AG04449 (cell line): ENCODE measurements at places on chromosomes 6 and 20.

DNA sequence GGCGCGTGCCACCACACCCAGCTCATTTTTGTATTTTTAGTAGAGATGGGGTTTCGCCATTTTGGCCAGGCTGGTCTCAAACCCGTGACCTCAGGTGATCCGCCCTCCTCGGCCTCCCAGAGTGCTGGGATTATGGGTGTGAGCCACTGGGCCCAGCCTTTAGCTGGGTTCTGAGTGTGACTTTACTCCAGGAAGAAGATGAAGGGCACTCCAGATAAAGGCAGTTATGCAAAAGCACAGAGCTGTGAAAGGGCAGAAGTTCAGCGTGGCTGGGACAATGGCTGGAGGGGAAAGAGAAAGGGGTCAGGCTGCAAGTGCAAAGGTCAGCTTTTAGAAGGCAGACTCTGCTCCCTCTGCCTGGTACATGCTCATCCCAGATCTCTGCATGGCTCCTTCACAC is 39.7 kb downstream of the MAP3K5 start:
- no peak for DNase-seq

GRCh38 chr20:58467572-58468527 is 47.3 kb downstream of the APCDD1L start:
- DNase-seq: no peak

GRCh38 chr6:24891004-24891403 is 44.8 kb downstream of the RIPOR2 start:
- DNase-seq: no peak

GRCh38 chr6:129860908-129861665 is at the start of gene TMEM244:
TMEM244 (minus strand) TSS chr6:129861315; CDS start chr6:129861188, 127 bp downstream.
- no peak for DNase-seq

GRCh38 chr20:10971096-10971495 is 297.3 kb upstream of the JAG1 start:
- DNase-seq: no peak

- peak; percentile 24 for DNase-seq
Observed at GRCh38 chr6:344816-345340, 46.7 kb upstream of the IRF4 start.

DNA sequence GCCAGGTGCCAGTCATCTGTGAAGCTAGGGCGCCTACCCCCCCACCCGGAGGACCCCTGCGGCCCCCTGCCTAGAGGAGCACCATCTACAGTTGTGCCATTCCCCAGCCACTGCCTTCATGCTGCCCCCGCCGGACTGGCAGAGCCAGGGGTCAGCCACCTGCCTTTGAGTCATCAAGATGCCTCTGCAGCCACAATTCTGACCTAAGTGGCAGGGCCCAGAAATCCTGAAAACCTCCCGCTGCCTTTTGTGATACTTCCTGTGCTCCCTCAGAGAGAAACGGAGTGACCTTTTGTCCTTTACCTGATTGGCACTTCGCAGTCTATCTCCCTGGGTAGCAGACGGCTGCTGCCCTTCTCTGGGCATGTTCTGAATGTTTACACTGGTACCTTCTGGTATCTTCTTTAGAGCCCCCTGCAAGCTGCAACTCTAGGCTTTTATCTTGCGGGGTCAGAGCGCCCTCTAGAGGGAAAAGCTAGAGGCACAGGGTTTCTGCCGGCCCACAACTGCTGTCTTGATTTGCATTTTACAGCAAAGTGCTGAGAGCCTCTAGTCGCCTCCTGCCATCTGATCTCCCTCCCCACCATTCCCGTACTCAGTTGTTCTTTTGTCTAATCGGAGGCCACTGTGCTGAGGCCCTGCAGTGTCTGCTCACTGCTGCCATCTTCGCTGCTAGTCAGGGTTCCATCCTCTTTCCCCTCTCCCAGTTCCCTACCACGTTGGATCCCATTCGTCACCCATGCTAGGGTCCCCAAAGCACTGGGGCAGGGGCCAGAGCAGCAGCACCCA is 26.9 kb downstream of the SPATA2 start:
- no peak for DNase-seq

- DNase-seq: no peak
Observed at GRCh38 chr6:30778001-30778635, 33.8 kb upstream of the IER3 start.

- no peak for DNase-seq
Observed at GRCh38 chr20:39835130-39835842, 853.8 kb downstream of the MAFB start.

DNA sequence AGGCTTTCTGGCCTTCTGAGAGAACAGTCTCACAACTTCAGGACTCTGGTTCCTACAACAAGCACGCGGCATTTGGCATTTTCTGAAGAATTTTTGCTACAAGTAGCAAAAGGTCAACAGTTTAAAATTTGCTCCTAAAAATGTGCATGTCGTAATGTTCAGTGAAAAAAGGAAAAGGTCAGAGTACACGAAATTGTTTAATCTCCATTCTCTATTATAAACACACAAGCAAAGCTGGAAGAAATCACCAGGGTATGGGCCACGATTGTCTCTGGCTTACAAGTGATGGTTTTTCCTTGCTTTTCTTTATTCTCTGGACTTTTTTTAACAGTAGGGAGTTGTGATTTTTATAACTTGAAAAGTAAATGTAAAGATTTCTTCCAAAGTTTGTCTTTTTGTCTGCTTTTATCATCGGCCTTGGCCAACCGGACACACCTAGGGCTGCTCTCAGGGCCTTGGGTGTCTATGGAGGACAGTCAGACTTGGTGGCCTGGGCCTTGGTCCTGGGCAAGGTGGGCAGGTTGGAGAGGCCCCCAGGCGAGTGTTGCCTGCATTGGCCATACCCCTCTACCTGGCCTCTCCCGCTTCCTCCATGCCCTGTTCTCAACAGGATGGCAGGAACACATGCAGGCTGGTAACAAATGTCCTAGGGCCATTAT is 32.4 kb downstream of the PLEKHG1 start:
- no peak for DNase-seq

- DNase-seq: no peak
Observed at GRCh38 chr6:37085198-37085597, 79.7 kb downstream of the FGD2 start.

GRCh38 chr20:33079259-33079658 is at the start of gene BPIFB4:
BPIFB4 (plus strand) TSS chr20:33079643; CDS start chr20:33081527, 1,884 bp downstream.
- DNase-seq: peak; percentile 37

- no peak for DNase-seq
Observed at GRCh38 chr6:136067731-136068341, 182.3 kb downstream of the MTFR2 start.

DNA sequence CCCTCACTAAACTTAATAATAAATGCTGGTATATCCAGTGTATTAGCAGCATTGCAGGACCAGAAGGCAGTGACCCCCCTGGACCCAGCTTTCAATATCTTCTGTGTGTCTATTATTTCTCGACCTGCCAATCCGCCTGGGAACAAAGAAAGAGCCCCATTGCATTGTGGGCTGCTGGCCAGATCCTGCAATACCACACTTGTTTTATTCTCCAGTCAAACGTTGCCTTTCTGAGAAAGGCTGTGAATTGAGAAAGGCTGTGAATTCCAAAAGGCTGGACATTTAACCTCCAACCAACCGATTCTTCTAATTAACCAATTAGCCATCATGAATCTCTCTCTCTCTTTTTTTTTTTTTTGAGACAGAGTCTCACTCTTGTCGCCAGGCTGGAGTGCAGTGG is 1.5 kb upstream of the MTO1 start:
- DNase-seq: no peak

- no peak for DNase-seq
Observed at GRCh38 chr6:134621858-134622257, 303.9 kb upstream of the SGK1 start.

DNA sequence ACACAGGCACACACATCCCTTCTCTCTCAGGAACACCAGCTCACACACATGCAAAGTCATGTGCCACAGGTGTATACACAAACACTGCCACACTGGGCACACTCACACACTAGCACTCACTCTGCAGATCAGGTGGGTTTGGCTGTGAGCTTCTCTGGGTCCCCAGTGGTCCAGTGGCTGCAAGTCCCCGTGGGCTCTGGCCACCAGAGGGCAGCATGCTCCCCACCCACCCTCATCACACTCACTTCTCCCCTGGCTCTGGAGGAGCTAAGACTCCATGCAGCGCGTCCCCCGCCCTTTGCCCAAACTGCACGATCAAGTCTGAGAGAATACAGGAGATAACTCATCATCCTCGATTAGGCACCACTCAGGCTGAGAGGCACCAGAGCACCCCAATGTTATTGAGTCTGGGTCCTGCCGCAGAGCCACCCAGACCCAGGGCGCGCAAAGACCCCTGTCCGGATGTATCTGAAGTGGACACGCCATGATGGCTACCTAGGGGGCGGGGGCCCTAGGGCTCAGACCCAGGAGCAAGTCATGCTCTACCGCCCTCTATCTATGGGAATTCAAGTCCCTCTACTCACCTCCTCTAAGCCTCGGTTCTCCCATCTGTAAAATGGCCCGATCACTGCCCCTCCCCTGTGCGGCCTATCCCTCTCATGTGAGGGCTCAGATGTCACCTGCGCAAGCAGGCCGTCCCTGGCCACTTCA is 90.5 kb downstream of the GRM4 start:
- no peak for DNase-seq

GRCh38 chr20:37201827-37202162 is 22.4 kb upstream of the MROH8 start:
- no peak for DNase-seq

DNA sequence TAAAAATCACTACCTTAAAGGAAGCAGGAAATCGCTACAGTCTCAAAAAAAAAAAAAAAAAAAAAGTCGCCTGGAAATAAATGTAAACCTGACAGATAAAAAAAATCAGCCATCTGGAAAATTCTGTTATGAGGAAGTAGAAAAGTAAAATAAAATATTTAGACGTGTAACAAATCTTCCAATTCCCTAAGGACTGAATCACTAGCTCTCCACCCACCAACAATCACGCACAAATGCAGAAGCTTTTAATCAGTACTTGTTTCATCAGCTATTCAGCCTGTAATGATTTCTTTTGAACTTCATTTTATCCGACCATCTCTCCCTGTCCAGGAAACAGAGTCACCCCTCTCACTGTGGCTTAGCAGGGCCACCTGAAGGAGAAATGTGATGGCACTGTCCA is 59.0 kb downstream of the SLC23A2 start:
- no peak for DNase-seq

- DNase-seq: no peak
Observed at GRCh38 chr6:56484669-56485068, 158.0 kb downstream of the DST start.

DNA sequence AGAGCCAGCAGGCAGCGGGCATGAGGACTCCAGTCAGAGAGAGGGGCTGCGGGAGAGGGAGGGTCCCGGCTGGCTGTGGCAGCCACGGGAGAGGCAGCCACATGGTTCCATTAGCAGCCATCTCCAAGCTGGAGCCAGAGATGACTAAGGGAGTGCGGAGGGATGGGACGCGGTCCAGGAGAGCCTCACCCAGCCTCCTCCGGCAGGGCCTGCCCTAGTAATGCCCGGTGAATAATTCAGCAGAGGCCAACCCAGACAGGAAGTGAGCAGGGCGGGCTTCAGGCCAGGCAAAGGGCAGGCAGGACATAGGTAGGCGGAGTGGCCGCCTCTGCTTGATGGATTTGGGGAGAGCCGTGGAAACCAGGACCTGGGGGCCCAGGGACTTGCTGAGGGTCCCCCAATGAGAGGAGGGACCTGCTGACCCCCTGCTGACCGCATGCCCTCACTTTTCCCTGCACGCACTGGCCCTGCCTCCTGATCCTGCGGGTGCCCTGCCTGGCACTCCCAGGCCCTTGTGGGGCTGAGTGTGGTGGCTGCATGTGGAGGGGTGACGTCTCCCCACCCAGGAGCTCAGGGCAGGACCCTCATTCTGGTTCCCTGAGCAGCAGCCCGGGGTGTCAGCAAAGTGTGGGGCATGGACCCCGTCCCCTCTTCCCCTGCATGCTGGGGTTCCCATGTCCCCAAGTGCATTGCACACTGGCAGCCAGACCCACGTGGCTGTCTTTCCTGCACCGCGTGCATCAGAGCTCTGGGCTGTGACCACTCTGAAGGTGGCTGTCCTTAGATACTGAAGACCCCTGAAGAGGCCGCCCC is 51.8 kb upstream of the SLCO4A1 start:
- DNase-seq: no peak

GRCh38 chr6:53917464-53917842 is 122.6 kb downstream of the LRRC1 start:
- DNase-seq: no peak

GRCh38 chr6:132142308-132142707 is 191.1 kb upstream of the CCN2 start:
- no peak for DNase-seq

GRCh38 chr20:62616728-62617621 is 25.3 kb upstream of the SLCO4A1 start:
- no peak for DNase-seq

DNA sequence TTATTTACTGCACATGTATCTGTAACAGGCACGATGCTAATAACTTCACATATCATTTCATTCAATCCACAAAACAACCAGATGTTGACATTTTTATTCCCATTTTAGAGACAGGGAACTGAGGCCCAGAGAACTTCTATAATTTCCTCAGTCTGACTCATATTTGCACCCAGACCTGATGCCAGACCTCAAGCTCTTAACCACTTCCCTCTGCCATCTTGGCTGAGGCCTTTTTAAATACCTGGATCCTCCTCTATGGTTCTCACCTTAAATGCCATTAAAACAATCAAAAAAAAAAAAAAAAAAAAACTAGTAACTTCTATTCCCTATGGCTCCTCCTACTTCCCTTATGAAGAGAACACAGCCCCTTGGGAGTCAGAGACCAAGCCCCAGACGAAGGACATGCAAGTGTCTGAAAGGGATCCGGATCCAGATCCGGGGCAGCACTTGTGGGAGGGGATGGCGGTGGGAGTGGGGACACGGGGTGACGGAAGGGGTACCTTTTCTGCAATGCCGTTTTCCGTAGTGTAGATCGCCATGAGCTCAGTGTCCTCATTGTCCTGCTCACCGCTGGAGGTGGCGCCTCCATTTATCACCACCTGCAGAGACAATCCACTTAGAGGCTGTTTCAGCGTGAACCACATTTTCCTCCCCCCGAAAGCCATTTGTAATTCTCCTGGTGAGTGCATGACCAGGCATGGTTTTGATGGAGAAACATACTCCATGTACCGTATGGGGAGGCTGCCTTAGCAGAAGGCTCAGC is 88.7 kb downstream of the SLC23A2 start:
- DNase-seq: no peak

- no peak for DNase-seq
Observed at GRCh38 chr6:159217595-159218275, 48.5 kb downstream of the FNDC1 start.

DNA sequence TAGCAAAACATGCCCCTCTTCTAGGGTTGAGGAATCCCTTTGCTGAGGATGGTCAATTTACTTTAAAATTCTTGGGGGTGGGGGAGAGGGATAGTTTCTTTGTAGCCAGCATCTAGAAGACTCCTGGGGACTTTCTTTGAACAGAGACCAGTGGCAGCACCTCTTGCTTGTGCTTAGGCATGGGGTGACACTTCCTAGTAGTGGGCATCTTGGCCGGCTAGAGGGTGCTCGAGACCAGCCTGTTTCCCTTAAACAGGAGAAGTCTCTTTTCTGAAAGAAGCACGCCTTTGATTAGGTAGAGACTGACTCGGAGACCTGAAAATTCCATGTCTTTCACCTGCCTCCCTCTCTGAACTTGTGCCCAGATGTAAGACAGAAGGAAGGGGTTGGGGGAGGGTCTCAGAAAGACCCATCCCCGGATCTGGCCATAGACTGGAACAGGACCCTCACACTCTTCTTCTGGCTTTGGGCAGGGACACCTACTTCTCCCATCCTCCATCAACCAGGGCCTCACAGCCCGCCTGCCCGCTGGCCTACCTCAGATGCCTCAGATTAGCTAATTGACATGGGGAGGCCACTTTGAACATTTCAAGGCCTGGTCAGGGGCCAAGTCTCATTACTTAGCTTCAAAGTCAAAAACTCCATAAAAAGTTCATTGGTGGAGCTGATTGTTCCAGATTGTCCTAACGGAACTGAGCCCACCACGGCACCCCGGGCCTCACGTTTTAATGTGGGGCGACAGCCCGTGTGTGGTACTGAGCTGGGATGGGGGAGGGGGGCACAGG is 172.2 kb downstream of the CDC5L start:
- DNase-seq: no peak
